Renal pelvis (tissue), 12 donors: ENCODE measurements at places on chromosomes 12 and 14. TPM values are rescaled to one million over a fixed set of nuclear protein-coding genes. Genes with fewer than 3 reads are reported as not detected.

GRCh38 chr14:64478634-64479250 lies 13.4 kb downstream of the AKAP5 start:
- DNase-seq = no peak

- no peak for DNase-seq
Observed at GRCh38 chr14:58836303-58836974, 198.7 kb downstream of the DACT1 start.

- no peak for DNase-seq
Observed at GRCh38 chr12:118714051-118714460, 267.3 kb upstream of the SRRM4 start.

- no peak for DNase-seq
Observed at GRCh38 chr12:47316609-47317049, 236.9 kb upstream of the AMIGO2 start.

AQP6 gene
- 15.4 TPM for polyA plus RNA-seq

MDGA2 gene
- 2.6 TPM for polyA plus RNA-seq

GRCh38 chr12:68455691-68456345 lies 123.7 kb upstream of the MDM1 start:
- no peak for DNase-seq

WNT1 gene
- polyA plus RNA-seq = not detected

DNA sequence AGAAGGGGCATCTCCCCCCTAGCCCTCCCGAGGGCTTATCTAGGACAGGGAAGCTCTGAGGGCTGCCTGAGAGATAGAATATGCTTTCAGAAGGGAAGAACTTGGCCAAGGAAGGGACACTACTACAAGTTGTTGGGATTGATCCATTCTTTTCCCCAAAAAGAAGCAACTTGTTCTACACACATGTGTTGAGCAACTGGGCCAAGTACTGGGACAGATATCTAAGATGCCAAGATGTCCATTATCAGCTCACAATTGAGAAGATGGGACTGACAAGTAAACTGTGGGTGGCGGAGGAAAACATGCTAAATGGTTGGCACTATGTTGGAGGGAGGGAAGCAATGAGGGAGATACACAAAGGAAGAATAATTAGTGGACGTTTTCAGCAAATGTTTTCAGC lies 30.9 kb downstream of the PLEKHG7 start:
- DNase-seq = no peak

DNA sequence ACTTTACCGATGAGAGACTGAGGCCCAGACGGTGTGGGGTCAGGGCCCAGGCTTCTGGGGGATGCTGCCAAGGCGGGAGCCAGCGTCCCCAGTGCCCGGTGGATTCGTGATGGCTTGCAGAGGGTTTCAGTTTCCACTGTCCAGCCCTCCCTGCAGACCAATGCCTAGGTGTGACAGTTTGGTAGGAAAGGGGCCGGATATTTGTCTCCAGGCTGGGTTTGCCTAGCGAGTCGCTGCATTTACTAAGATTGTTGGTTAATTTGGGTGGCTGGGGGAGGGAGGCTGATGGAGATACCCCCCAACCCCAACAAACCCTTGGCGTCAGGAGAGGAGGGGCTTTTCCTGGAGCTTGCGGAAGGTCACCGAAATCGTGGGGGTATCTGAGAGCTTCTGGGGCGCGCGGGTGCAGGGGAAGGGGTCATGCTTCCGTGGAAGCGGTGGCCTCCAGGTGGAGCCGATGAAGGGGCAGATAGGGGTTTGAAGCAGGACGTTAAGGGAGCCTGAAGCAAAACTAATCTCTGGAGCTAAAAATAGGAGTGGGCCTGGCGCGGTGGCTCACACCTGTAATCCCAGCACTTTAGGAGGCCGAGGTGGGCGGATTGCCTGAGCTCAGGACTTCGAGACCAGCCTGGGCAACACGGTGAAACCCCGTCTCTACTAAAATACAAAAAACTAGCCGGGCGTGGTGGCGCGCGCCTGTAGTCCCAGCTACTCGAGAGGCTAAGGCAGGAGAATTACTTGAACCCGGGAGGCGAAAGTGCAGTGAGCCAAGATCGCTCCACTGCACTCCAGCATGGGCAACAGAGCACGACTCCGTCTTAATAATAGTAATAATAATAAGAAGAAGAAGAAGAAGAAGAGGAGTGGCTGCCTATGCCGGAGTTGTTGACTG lies 1.1 kb upstream of the CDC42BPB start:
- no peak for DNase-seq

PLA2G1B gene
- polyA plus RNA-seq = 0.84 TPM

DNA sequence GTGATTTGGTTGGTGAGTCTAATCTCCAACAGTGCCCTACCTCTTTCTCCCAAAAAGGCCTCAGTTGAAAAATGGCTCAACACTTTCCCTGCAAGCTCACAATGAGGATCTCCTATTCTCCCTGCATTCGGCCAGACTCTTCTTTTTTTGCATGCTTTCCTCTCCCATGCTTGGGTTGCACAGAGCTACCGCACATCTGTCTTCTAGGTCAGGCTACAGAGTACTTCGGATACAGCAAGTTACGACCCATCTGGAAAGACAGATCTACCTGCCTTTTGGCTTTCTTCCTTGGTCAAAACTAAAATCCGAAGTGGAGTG lies 305 bp upstream of the SLC16A7 start:
- DNase-seq = no peak

- DNase-seq = no peak
Observed at GRCh38 chr14:58662759-58663158, 25.0 kb downstream of the DACT1 start.

DNA sequence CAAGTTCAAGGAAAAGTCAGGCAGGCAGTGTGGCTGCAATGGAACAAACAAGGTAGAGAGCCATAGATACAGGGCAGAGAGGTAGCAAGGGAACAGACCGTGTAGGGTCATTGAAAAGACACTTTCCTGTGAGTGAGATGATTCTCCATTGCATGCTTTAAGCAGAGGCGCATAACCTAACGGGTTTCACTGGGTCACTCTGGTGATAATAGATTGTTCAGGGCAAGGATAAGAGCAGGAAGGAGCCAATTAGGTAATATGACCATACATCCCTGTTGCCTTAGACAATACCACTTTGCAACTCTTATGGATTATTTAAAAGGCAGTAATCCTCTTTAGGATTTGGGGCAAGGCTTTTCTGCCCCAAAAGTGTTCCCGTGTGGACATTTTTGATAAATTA lies 214.1 kb downstream of the PTPRO start:
- DNase-seq = no peak

DNA sequence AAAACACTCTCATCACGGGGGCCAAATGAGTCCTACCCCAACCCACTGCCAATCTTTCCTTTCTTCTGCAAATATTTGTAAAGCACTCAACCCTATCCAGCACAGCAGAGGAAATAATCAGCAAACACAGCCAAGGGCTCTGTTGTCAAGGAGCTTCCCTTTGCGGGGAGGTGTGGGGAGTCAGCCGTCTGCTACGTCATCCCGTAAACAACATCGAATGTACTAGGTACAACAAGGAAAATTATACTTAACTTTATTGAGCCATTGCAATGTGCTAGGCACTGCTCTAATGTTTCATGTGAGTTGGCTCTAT lies 22.8 kb downstream of the TMEM63C start:
- no peak for DNase-seq

DNA sequence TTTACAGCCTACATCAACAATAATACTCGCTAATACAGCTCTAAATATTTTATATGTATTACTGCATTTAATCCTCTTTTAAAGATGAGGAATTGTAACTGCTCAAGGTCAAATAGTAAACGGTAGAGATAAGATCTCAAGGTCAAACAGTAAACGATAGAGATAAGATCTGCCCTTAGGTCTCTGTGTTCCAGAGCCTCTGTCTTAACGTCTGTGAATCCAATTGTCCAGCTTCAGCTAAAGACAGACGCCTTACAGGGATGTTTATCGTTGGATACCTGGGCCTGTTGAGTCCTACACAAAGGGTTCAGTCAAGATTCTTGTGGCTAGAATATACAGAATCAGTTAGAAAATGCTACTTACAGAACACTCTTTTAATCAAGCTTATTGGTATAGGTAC lies 20.0 kb downstream of the PYGL start:
- DNase-seq = no peak

- DNase-seq = no peak
Observed at GRCh38 chr14:64767215-64767964, 63.2 kb downstream of the PLEKHG3 start.

GRCh38 chr12:50234347-50234746 lies 49.0 kb downstream of the LIMA1 start:
- DNase-seq = no peak

DNA sequence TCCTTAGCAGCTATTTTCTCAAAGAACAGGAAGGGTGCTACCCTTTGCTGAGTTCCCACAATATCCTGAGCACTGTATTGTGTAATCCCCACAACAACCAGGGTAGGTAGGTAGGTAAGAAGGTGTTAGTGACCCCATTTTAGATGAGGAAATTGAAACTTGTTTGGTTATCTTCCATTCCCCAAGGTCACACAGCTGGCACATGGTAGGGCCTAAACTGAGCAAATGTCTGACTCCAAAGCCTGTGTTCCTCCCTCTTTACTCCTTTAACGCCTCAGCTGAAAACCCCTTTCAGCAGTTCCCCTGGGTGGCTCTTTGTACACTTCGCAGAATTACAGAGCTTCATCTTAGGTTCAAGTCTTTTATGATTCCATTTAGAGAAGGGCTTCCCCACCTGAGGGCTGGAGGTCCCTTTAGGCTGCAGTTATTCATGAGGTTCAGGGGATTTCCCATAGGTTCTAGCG lies 26.5 kb upstream of the RIC8B start:
- DNase-seq = no peak

DNA sequence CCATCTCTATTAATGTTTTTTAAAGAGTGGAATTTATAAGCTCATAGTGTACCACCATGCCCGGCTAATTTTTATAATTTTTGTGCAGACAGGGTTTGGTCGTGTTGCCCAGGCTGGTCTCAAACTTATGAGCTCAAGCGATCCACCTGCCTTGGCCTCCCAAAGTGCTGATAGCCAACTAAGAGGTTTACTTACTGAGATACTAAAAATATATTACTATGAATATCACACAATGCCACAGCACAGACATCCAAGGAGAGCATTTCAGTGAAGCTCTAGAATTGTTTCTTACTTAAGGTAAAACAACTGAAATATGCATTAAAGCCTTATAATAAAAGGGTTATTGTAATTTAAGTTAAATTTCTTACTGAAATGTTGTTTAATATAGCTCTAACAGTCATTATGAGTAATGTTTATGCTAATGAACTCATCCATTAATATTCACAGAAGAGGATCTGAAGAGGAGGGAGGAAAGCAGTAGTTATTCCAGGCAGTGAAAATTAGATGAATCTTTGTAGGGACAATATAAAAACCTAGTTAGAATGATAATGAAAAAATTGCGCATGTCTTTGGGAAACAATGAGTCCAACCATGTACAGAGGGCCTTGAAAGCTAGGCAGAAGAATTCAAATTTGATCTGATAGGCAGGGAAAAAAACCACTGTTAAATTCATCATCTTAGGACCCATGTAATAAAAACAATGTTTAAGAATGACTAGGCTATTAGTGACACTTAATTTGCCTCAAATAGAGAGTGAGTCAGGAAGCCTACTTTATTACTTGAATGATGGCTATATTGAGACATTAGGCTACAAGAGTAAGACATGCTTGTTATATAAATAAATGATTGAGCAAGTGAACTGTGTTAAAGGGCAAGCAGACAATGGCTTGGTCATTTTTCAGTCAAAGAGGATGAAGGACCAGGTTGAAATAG lies 99.2 kb downstream of the SLC41A2 start:
- no peak for DNase-seq

DNA sequence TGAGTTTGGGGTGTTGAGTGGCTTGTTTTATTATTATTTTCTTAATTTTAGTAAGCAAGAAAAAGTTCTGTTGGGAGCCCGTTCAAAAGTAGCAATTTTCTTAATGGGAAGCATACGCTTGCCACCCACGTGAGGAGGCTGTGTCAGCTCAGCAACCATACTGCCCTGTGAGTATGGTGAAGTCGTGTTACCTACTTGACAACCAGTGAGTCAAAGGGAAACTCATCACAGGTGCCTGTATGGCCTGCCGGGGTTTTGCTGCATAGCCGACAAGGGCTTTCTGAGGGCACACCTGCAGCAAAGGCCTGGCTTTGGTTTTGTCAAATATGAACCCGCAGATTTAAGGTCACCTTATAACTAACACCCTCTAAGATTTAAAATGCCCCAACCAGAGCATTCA lies 31.1 kb downstream of the PITPNM2 start:
- DNase-seq = no peak

GRCh38 chr14:21104448-21105060 lies 3.7 kb downstream of the TMEM253 start:
- peak; percentile 80 for DNase-seq

DNA sequence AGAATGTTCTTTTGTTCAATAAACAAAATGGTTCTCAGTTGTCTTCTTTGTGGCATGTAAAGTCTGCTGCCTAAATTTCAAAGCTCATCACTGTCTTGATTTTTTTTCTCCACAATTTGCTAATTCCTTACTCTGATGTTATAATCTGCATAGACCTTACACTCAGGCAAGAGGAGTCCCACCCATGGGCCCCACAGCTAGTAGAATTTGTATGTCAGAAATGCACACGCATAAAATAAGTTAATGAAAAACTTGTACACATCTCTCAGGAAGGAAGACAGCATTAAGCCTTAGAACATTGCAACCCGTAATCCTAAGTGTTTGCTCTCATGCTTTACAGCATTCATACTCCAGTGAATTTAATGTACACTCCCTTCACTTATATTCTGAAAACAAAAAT lies 280.8 kb downstream of the ATXN7L3B start:
- no peak for DNase-seq

GRCh38 chr12:43277651-43278540 lies 274.1 kb downstream of the ADAMTS20 start:
- DNase-seq = no peak

DNA sequence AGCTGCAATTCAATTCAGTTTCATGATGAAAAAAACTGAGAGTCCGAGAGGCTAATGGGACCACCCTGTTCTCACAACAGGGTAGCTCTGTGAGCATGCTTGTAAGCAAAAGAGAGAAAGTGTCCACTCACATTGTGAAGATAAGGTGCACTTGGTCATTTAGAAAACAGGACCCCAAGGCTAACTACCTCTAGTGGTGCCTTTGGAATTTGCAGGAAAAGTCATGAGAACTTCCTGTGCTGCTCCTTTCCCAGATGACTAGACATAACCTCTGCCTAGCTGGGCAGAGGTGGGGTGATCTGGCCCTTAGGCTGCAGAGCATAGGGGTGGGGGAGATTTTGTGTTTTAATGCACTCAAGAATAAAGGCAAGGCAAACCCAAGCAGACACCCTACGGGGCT lies 118.9 kb downstream of the STAB2 start:
- DNase-seq = no peak

SLCO1B3 gene
- polyA plus RNA-seq = not detected

GRCh38 chr14:53450871-53451270 lies 297.7 kb upstream of the DDHD1 start:
- DNase-seq = peak; percentile 12
